ENCODE measurements at places on chromosomes 5 and 9.

DNA sequence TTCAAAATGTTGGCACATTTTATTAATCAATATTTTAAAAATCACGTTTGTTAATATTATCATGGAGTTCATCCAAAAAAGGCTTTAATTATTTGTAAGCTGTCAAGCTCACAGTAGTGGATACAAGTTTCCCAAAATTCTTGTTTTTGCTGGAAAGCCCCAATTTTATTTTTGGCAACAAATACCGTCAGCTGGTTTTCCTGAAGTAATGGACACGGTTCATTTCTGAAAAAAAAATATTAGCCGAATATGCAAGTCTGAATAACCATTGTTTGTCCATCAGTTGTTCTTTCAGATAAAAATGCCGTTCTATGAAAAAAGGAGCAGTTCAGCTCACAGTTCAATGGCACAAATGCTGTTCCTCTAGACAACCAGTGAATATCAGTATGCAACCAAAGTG lies 101.5 kb upstream of the RAI14 start:
- DNase-seq: no peak

GRCh38 chr9:91056917-91057316 lies 255.3 kb downstream of the SYK start:
- DNase-seq: no peak

DNA sequence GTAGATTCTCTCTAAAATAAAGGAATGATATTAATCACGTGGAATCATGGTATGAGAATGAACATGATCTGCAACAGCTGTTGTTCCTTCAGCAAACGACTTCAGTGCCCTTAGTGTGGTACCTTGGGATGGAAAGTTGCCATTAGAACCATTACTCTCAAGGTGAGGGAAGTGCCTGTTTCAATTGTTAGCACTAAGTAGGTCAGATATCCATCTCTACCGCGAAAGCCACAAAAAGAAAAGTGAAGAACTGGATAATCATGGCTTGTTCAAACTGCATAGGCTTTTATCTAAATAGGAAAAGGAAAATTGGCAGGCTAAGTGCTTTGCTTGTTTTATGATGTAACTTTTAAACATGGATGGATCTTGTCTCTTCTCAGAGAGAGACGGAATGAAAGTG lies 380.7 kb downstream of the MRPS30 start:
- no peak for DNase-seq

GRCh38 chr9:86281593-86282076 lies 703 bp downstream of the ISCA1 start:
- no peak for DNase-seq

- no peak for DNase-seq
Measured at GRCh38 chr5:135850231-135850630, 15.8 kb downstream of the SLC25A48 start.

- DNase-seq: no peak
Measured at GRCh38 chr9:85310573-85310972, 431.2 kb downstream of the AGTPBP1 start.

DNA sequence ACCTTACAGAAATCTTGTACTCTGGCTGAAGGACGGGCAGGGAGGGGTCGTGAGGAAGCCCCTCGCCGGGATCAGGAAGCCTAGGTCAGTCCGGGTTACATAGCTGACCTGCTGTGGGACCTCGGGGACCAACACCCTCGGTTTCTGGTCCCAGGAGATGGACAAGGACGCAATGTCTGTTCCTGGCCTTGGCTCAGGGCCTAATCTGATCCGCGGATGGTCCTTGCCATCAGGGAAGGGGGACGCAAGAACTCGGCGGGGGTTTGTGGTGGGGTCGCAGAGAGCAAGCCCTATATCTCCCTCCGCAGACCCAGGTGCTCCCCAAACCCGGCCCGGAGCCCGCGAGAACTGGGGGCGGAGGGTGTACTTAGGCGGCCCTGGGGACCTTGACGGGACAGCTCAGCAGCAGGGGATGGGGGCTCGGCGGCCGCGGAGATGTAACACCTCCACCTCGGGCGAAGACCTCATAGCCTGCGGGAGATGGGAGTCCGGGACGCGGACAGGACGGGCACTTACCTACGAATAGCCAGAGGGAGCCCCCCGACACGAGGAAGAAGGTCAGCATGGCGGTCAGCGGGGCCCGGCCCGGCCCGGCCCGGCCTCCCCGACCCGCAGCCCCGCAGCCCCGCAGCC lies 353 bp downstream of the ACSL6 start:
- DNase-seq: no peak

GRCh38 chr9:89407070-89407469 lies 88.8 kb downstream of the SECISBP2 start:
- DNase-seq: no peak

GRCh38 chr5:100577506-100577905 lies 42.3 kb downstream of the FAM174A start:
- no peak for DNase-seq

DNA sequence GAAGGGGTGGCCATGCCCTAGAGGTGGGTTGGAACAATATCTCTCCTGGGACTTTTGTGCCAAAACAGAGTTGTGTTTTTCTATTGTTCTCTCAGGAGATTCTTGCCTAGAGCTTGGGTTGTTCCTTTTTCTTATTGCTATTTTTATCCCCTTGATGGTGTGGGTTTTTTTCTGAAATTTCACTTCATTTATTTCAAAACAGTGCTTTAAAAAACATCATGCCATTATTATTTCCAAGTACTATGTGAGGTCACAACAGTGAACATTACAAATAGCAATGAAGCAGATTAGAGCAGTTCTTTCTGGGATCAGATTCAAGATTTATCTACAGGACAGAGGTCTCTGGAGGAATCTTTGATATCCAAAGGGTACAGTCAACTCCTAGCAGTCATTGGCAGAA lies 76.6 kb downstream of the ACTBL2 start:
- DNase-seq: no peak

DNA sequence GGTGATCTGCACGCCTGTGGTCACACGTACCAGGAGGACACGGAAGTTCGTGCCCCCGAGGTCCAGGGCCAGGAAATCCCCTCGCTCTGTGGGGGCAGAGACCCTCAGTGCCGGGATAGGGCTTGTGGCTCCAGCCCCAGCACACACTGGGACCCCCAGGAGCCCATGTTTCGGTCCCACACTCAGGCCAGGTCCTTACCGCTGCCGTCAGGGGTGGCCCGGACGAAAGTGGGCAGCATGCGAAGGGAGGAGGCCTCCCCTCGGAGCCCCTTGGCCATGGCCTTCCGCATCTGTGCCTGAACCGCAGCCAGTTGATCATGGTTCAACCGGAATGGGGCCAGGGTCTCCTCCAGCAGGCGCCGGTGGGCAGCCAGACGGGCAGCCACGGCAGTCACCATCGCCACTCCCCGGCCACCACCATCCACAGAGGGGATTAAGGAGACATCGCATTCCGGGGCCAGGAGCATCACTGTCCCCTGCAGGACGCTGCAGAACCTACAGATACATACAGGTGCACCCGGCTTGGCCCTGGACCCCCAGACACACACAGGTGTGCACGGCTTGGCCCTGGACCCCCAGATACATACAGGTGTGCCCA lies 11.8 kb downstream of the HK3 start:
- no peak for DNase-seq

- no peak for DNase-seq
Measured at GRCh38 chr9:99018653-99019052, 74.9 kb downstream of the COL15A1 start.

DNA sequence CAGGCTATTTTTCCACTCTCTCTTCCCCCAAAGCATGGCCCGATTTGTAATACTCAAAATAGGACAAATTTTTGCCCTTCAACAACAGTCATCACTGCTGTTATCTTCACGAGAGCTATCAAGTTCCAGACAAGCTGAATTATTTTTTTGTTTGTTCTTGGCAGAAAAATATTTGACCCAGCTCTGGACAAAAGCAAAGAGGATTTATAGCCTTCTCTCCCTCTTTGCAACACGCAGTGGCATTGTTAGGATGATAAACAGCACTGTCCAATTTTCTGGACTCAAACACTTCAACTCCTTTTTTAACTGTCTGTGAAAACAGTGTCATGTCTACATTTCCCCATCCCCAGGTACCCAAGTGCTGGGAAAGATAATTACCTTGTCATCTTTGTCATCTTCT lies 160.3 kb downstream of the SLF1 start:
- DNase-seq: no peak

DNA sequence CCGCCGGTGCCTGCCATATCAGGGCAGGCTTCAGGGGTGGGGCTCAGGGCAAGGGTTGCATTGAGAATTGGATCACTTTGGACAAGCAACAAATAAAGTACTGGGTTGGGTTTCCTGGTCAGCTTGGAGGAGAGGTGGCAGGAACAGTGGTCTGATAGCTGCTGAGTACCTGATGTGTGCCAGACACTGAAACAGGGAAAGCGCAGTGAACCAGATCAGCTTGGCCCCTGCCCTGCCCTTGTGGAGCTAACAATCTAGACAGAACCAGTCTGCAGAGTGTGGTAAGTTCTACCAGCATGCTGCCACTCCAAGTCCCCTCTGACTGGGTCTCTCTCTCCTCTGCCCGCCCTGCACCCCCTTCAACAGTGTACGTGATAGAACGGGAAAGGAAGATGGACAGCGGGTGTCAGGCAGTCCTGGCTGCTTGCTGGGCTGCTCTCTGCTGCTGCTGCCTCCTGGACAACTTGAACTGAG lies 53.4 kb downstream of the CYSTM1 start:
- no peak for DNase-seq

GRCh38 chr9:136343121-136343883 lies 16.0 kb downstream of the GPSM1 start:
- no peak for DNase-seq

- DNase-seq: no peak
Measured at GRCh38 chr9:18473652-18474279, at the start of gene ADAMTSL1. Gene ADAMTSL1 (plus strand): TSS chr9:18474153. CDS start chr9:18474233, 80 bp downstream.

DNA sequence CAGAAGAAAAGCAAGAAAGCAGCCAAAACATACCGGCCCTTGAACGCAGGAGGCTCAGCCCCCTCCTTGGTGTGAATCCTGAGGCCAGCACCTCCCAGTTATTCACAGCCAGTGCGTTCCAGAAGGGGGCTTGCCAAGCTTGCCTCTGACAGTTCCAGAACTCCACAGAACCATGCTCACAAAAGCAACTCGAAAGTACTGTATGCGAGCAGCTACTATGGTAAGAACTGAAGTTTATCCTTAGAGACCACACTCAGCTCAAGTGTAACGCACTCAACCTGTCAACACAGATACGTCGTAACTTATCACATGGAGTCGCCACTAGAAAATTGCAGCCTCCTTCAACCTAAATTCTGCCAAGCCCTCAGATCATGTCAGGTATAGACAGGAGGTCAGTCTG lies 1.4 kb downstream of the UBAC1 start:
- no peak for DNase-seq

DNA sequence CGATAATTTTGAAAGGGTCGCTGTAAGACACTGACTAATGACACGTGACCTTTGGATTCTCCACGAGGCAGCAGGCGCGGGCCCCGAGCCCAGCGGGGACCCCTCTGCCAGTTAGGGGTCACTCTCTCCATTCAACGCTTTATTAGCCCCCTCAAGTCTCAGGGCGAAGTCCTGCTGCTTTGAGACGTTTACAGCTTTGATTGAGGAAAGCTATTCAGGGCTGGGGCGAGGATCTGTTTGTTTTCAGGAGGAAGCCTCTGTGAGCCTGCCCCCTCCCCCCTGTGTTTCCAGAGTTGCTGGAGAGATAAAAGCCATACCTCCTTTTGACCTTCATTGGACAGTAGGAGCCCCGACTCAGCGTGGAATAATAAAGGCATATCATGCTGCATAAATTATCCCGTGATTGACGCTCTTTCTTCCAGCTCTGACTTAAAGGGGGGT lies 31.4 kb upstream of the MSX2 start:
- no peak for DNase-seq

DNA sequence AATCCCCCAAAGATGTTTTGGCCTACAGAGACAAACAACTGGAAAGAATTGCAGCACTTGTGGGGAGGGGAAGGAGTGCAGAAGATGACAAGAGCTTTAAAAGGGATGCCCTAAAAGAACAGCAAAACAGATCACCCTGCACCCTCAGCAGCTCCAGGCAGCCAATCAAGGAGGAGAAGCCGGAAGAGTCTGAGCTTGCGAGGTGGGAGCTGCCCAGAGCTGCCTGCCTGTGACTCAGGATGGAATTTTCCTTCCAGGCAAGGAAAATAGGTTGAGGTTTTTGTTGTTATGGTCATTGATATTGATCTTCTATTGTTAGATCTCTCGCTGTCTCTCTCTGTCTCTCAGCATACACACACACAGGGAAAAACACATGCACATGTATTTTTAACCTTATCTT lies 70.3 kb upstream of the MAP1B start:
- DNase-seq: no peak

GRCh38 chr5:38417658-38418017 lies 138.8 kb downstream of the LIFR start:
- no peak for DNase-seq

- no peak for DNase-seq
Measured at GRCh38 chr5:91132550-91132949, 250.6 kb downstream of the ARRDC3 start.
